Kasumi-1 (cell line): ENCODE measurements at places on chromosomes 13 and 19.

- DNase-seq, result no peak
These were observed 165.6 kb downstream of the USP12 start for GRCh38 chr13:27005976-27006518.

DNA sequence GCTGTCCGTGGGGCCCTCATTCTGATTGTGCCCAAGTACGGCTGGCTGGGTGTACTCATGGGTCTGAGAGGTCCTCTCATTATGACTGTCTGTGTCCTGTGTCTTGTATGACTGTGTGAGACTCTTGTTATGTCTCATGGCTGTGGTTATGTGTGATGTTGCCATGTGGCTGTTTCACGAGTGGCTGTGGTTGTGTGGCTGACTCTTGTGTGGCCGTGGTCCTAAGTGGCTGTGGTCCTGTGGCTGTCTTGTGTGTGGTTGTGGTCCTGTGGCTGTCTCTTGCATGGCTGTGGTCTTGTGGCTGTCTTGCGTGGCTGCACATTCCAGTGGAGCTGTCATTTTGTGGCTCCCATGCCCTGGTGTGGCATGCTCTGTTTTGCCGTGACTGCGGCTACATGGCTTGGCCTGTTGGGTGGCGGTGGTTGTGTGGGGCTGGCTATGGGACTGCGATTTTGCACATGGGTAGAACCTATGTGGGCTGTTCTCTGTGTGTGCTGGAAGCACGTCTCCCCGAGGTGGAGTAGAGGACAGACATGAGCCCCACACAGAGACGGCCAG, 2.5 kb downstream of the LYL1 start:
- DNase-seq, result peak; percentile 47

DNA sequence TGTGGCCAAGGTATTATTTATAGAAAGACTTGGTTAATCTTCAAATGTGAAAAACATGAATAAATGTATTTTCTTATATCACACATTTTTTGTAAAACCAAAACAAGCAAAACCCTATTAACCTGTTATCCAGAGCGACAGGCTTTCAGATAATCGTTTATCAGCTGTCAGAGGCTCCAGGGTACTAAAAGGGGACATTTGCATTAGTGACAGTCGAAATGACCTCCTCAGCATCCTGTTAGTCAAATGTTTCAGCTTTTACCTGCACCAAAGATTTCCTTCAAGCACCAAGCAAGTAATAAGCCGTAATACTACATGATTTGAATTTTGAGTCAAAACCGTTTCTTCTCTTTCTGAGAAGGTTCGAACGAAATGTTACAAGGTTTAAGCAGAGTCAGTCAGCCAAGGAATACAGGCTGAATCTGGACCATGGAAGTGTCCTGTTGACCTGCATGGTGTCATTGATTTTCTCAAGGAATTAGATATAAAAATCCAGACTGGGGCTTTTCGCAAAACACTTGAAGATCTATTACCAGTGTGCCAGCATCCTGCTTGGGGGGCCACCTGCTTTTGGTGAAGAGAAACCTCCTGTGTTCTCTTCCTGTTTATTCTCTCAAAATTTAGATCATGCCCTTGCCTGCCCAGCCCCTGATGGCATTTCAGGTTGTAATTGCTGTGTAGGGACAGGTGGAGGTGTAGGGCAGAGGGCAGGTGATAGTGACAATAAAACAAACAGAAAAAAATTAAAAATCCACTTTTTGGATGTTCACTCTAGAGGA, 11.3 kb upstream of the RFC3 start:
- DNase-seq, result no peak

- no peak for DNase-seq
These were observed 15.9 kb downstream of the PGLS start for GRCh38 chr19:17527326-17527725.

GRCh38 chr19:29878973-29879654, 62.9 kb upstream of the URI1 start:
- no peak for DNase-seq

DNA sequence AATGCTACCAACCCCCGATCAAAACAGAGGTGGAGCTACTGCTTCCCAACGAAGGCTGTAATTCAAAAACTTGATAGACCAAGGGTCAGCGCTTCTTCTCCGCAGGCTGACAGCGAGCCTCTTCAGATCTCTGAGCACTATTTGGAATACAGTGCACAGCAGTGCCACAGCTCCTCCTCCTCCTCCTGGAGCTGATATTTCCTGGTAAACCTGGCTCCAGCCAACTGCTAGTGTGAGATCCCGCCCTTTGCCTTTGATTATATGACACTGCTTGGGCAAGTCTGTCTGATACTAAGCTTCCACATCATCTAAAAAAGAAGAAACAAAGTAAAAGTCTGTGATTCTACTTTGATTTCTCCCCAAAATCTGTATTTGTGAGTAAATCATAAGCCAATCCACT, 710.5 kb downstream of the DACH1 start:
- DNase-seq, result no peak

DNA sequence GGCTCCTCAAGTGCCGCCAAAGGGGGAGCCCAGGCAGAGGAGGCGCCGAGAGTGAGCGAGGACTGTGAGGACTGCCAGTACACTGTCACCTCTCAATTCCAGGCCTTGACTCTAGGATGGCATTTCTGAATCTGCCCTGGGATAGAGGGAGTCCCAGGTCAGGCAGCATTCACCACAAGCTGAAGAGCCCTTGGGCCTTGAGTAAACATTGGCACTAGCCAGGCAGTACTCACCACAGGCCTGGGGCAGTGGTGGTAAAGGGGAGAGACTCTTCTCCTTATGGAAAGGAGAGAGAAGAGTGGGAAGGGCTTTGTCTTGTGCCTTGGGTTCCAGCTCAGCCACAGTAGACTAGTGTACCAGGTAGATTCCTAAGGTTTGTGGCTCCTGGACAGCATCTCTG, 39.7 kb upstream of the HTR2A start:
- no peak for DNase-seq
